ENCODE measurements at places on chromosomes 4 and X. TPM values are rescaled to one million over a fixed set of nuclear protein-coding genes. Genes with fewer than 3 reads are reported as not detected.

- DNase-seq = peak; percentile 38
These were observed 62.6 kb downstream of the MAD2L1 start for GRCh38 chr4:120004054-120004453.

DNA sequence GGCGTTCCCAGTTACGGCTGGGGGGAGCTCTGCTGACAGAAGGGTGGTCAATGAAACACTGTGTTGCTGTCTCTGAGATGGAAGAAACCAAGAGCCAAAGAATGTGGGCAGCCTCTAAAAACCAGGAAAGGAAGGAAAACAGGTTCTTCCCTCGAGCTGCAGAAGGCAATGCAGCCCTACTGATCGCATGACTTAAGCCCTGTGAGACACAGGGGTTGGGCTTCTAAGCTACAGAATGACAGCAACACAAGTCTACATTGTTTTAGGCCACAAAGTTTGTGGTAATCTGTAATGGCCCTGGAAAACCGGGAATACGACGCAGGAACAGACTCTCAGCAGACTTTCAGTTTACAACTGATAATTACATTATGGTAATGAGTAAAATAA, 38.2 kb upstream of the MTNR1A start:
- DNase-seq = no peak

- DNase-seq = peak; percentile 31
These were observed 207.7 kb downstream of the SOWAHB start for GRCh38 chr4:76690011-76690905.

GRCh38 chrX:103793545-103793940, 16.9 kb downstream of the PLP1 start:
- DNase-seq = no peak

DNA sequence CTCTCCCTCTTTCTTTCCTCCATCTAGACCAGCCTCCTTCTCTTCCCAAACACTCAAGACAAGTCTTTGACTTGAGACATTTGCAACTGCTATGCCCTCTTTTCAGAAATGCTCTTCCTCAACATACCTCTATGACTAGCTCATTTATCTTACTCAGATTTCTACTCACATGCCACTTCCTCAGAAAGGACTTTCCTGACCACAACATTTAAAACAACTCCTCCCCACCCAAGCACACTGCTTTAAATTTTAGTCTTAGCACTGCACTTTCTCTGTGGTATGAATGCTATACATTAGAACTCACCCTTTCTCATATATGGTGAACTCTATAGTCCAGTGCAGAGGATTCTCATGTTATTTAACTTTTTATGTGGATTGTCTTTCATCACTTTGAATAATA, 28.4 kb upstream of the SULT1E1 start:
- no peak for DNase-seq

- no peak for DNase-seq
These were observed 3.4 kb upstream of the USP53 start for GRCh38 chr4:119209077-119209476.

DNA sequence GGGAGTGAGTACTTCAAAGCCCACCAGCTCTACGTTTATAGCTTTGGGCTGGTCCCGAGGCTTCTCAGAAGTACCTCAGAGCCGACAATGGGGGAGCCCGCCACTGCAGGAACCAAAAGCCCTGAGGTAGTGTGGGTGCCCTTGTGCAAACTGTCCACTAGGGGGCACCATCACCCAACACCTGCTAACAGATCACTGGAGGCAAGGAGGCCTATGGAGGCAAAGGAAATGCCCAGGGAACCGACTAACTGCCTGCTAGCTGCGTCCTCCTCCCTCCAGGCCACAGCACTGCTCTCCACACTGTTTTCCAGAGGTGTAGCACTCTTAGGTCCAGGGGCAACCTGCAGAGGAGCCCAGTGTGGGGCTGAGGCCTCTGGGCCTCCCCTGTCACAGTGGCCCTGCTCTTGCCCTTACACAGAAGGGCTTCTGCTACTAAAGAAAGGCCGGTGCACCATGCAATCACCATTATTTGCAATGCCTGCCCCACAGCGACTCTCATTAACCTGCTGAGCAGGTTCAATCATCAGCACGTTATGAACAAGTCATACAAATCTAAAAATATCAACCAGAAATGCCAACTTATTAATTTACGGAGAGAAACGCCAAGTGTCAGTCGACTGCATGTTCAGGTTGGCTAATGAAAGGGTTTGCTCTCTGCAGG, 159.1 kb downstream of the NSUN7 start:
- DNase-seq = peak; percentile 95

GRCh38 chr4:57249083-57249482, 138.9 kb upstream of the IGFBP7 start:
- DNase-seq = no peak

GRCh38 chr4:119204916-119205315, 7.6 kb upstream of the USP53 start:
- DNase-seq = no peak

- DNase-seq = no peak
These were observed 43.5 kb downstream of the SRPX2 start for GRCh38 chrX:100687546-100687945.

GRCh38 chrX:14630733-14631132, 101.4 kb downstream of the GLRA2 start:
- peak; percentile 16 for DNase-seq

- DNase-seq = no peak
These were observed 43.2 kb upstream of the BMPR1B start for GRCh38 chr4:94714365-94715160.

- no peak for DNase-seq
These were observed 7.6 kb upstream of the SYTL5 start for GRCh38 chrX:37998586-37999262.

- DNase-seq = no peak
These were observed 20.7 kb downstream of the SETD7 start for GRCh38 chr4:139535228-139535870.

- DNase-seq = no peak
These were observed 165.4 kb upstream of the LDB2 start for GRCh38 chr4:17063888-17064287.

- no peak for DNase-seq
These were observed 186.4 kb upstream of the PUDP start for GRCh38 chrX:7334253-7334935.

The FAM156B gene
- 12.0 TPM for polyA plus RNA-seq

The CXCR3 gene
- polyA plus RNA-seq = not detected

The STBD1 gene
- 1.5 TPM for polyA plus RNA-seq

The GASK1B gene
- not detected for polyA plus RNA-seq

The COX7B gene
- polyA plus RNA-seq = 1,029 TPM

The ADAM29 gene
- polyA plus RNA-seq = not detected

The SNCA gene
- polyA plus RNA-seq = 26.3 TPM

The RELL1 gene
- polyA plus RNA-seq = 2.8 TPM

The XAGE1A gene
- not detected for polyA plus RNA-seq

The CXXC4 gene
- polyA plus RNA-seq = 4.3 TPM

The UCP1 gene
- polyA plus RNA-seq = 0.40 TPM

The TEC gene
- polyA plus RNA-seq = 1.9 TPM

The CSAG1 gene
- polyA plus RNA-seq = 0.27 TPM

The WDR13 gene
- 19.3 TPM for polyA plus RNA-seq

The NAP1L2 gene
- 10.8 TPM for polyA plus RNA-seq

Data from GM23338 (cell line).